NK-92 treated with Interleukin-12 subunit alpha and Interleukin-12 subunit beta, amount 100 ng/mL, for 24 hours (cell line): ENCODE measurements at places on chromosomes 16 and 17.

DNA sequence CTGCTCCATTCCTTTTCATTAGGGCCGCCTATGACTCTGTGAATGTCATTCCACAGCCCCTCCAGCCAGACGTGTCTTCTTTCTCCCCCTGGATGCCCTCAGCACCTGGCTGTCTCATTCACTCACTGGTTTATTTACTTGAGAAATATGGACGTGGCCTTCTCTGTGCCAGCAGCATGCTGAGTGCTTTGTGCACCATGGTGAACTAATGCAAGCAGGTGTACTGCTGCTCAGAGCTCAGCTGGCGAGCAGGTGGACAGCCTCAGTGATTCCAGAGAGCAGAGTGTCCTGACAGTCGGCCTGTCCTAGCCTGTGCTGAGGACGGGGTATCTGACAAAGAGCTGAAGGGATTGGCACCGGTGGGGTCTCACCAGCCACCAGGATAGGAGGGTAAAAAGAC is 96.7 kb downstream of the GNAO1 start:
- DNase-seq: no peak

- DNase-seq: no peak
These were observed 149.1 kb upstream of the CHMP6 start for GRCh38 chr17:80842456-80843013.

- no peak for DNase-seq
These were observed 4.8 kb upstream of the SHISA9 start for GRCh38 chr16:12896562-12896961.

DNA sequence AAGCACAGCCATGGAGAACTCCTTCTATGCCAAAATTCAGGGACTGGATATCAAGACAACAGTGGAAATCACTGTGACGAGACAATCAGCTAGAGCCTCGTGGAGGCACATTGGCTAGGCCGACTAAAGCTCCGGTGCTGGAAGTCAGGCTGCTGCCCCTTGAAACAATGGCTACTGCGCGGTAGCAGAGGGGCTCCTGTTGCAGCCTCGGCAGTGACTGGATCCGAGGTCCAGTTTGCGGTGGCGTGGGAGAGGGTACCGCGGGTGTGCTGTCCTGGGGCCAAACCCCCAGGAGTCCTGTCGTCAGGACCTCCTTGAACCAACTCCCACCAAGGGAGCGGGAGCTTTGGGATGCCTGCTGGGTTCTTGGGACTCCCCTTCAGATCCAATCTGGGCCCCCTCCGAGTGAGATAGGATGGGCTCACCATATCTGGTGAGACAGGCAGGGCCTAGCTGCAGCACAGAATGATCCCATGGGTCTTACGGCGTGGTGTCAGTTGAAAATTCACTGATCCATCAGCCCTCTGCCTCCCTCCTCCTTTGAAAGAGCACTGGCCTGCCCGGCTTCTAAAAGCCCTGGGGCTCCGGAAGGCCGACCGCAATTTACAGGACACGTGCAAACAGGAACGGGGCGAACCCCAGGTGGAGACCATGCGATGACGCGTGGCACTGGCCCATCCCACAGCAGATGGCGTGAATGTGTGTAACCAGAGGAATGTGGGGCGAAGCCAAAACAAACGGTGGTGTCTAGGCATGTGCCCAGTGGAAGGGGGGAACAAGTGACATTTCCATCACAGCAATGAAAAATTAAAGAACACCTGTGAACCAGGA is 15.8 kb upstream of the KCNJ18 start:
- no peak for DNase-seq

GRCh38 chr16:19410435-19411171 is 7.1 kb upstream of the TMC5 start:
- DNase-seq: no peak

DNA sequence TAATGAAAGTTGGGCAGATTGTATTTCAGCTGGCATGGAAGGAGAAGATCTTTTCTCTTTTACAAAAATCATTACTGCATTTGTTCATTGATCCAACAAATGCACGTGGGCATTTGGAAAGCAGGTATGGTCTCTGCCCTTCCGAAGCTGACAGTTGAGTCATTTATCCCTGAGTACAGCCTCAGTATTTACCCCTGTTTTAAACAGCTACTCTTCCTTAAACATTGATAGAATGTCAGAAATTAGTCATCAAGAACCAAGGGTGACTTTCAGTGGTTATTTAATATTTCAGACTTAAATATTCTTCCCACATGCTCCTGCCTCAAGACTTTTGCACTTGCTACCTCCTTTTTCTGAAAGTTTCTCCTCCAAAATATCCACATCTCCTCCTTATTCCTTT is 226.7 kb upstream of the HSBP1 start:
- DNase-seq: no peak

DNA sequence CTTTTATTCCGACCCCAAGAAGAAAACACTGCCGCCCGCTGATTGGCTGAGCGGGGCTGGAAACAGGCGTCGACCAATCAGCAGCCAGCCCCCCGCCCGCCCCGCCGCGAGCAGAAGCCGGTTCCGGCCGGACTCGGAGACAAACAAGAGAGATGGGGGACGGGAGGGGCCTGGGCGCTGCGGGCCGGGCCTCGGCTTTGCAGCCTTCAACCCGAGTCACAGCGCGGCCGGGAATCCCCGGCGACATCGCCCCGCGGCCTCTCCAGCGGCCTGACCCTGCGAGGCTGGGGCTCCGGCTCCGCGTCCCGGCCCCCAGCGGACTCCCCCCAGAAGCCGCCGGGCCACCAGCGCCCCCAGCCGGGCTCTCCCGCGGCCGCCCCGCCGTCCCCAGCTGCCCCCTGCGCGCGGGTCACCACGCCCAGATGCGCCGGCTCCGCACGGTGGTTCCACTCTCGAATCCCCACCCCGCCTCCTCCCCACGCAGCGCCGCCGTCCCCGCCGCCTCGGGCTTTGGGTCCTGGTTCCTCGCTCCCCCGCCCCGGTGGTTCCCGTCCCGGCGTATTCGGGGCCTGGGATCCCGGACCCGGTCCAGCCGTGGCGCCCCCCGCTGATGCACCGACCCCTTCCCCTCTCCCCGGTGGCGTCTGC is 346 bp upstream of the SLC43A2 start:
- peak; percentile 72 for DNase-seq

- no peak for DNase-seq
These were observed 33.8 kb downstream of the CCDC42 start for GRCh38 chr17:8710813-8711212.

DNA sequence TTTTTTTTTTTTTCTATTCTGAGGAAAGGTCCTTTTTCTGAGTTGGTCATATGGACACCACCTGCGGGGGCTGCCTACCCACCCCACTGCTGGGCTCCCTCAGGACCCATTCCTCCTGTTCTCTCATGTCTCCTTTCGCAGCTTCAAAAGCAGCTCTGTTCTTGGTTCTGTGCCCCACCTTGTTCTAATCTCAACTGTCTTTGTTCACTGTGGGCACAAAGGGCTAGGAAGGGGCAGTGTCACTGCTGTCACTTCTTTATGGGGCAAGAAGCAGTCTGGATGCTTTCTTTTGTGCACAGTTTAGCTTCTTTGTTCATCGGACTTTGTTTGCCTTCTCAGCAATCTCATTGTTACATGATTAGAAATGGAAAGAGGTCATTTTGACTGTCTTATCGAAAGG is 7.1 kb downstream of the GOSR2 start:
- DNase-seq: no peak

- DNase-seq: no peak
These were observed 58.3 kb upstream of the CIBAR2 start for GRCh38 chr16:85170590-85171003.
